ENCODE measurements at places on chromosomes 4 and X.

DNA sequence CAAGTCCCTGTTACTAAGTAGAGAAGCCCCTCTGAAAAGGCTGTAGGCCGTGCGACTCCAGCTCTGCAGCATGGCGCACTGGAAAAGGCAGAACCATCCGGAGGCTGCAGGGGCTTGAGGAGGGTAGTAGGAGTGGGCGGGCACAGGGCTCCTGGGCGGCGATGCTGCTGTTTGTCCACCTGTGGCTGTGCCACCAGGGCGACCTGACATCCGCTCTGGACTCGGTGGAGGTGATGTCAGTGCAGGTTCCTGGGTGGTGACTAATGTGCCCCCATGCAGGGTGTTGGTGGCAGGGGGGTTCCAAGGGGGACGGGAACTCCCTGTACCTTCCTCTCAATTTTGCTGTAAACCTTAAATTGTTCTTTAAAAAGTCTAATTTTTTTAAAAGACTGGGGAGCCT, 58.3 kb downstream of the PCGF3 start:
- no peak for DNase-seq

DNA sequence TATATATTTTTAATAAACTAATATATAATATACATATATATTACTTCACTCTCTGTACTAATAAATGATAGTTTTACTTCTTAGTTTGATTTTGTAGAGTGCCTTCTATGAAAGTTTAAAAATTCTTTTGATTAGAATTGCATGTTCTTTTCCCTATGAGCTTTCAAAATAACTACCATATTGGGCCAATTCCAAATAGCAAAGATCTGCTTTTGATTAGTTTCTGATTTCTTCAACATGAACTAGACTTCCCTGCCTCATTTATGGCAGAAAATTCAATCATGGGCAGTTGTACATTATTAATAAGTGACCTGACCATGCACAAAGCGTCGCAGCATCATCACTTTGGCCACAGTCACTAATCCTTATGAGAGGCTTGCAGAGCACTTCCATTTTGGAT, 48.9 kb upstream of the TEX13A start:
- no peak for DNase-seq

GRCh38 chrX:314049-314448, 4.5 kb downstream of the GTPBP6 start:
- no peak for DNase-seq

- DNase-seq: peak; percentile 25
These were observed 65.8 kb downstream of the RASGEF1B start for GRCh38 chr4:81405900-81406401.

DNA sequence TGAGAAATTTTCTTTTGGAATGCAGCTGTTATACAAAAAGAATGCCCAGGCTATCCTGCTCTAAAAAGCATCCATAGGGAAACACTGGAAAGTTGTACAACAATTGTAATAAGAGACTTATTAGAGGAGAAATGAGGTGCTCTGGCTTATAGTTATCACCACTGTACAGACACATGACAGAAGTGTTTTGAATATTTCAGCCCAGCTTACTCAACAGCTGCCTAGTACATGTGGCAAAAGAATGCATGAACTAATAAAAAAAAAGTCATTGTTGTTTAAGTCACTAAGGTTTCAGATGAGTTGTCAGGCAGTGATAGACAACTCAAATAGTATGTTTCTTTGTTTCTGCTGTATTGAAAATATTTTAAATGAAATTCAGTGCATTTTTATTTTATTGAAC, 307.7 kb downstream of the GPM6A start:
- DNase-seq: no peak

- no peak for DNase-seq
These were observed 393.4 kb downstream of the PABPC4L start for GRCh38 chr4:133808151-133808550.

- no peak for DNase-seq
These were observed 7.5 kb downstream of the YY2 start for GRCh38 chrX:21863241-21863640.

GRCh38 chr4:68367835-68368234, 17.9 kb upstream of the YTHDC1 start:
- no peak for DNase-seq

DNA sequence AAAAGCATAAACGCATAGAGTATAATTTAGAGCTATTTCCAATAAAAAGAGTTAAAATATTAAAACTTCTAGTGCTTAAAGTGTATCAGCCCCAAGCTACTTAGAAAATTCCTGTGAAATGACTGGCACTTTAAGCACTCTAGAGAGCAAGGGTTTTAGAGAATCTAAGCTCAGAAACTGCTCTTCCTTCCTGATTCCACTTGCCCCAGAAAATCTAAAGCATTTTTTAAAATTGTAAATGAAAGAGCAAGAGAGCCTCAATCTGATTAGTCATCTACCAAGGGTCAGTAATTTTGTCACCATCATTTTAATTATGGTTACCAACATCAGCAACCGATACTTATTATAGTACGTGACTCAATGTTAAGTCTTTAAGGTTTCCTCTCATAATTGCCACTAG, 25.0 kb downstream of the CTPS2 start:
- no peak for DNase-seq

DNA sequence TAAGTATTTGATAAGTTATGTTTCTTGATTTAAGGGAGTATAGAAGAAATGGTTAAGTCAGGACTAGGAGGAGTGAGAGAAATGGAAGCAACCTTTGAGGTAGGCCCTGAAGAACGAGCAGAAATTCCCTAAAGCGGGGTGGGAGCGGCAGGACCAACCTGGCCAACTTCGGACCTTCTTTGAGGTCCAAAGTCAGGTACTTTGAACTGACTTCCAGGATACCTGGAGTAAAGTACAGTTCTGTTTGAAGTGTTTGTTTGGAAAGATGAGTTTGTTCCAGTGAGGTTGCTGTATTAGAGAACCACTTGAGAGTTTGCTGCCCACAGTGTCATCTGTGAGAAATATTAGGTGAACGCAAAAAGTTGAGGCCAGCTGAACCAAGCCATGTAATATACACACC, 11.7 kb downstream of the RNF4 start:
- DNase-seq: no peak

DNA sequence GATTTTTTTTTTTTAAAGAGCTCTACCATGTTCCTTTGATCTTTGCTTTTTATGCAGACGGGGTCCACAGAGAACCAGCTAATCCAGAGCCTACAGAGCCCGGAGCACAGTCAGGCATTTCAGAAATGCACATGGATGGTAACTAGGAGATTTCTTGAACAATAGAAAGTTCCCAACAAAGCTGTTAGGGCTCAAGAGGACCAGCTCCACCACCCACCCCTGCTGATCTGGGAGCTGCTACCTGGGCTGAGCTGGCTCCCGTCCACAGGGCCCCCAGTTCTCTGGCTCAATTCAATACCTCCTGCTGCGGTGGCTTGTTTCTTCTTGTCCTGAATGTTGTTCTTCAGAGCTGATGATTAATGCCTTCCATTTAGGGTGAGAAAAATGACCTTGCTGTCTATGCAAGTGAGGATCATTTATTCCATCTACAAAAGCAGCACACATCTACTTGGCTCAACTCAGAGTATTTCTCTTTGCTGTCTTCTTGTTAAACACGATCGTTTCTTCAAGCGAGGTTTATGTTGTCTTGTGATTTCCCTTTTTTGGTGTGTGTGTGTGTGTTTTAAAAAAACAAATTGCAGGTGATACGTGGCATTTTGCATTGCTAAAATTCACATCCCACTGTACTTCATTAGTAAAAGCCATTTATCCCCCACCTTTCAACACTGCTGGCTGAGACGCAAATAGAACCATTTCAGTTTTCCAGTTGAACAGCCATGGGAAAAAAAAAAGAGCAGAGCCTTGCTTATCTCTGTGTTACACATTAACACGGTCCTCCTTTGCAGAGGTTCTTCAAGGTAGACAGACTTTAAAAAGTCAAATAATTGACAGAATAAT, 31.3 kb downstream of the IGFBP7 start:
- no peak for DNase-seq

DNA sequence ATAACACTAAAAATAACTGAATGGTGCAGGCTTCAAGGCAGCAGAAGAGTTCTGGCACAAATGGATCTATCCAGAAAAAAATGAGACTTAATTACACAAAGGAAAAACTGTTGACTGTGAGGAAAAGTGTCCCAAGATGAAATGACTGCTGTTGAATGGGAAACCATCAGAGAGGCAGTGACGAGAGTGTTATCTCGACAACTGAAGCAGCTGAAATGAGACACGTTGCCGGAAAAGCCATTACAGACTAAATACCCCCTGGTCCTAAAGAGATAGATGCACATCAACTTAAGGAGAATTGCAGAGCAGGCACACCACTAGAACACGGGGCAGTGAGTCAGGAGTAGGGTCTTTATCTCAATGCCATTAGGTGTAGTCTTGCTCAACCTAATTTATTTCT, 277.8 kb downstream of the DMD start:
- no peak for DNase-seq

DNA sequence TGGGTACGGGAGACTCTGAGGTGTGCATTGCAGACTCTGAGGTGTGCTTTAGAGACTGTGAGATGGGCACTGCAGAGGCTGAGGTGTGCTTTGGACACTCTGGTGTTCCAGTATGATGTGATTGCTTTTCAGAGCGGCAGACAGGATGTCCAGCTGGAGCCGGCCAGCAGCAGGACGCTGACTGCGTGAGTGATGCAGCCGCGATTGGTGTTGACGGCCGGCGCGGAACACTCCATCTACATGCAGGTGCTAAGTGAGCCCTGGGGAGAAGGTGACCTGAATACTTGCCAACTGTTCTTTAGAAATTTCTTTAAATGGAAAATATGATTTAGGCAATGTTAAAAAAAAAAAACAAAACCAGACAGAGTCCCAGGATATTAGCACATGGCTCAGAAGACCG, 103.1 kb upstream of the PPP2R3B start:
- no peak for DNase-seq

DNA sequence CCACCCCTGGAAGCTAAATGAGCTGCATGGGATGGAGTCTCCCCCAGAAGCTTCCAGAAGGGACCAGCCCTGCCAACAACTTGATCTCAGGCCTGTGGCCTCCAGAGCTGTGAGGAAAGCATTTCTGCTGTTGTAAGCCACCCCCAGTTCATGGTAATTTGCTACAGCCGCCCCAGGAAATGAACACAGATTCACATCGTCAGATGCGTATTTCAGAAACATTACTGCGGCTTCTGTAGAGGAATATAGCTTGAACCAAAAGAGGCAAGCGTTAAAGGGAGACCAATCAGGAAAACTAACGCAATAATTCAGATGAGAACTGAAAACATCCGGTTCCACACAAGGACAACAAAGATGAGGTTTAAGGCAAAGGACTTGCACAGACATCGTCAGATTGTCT, 128.4 kb upstream of the TBL1X start:
- DNase-seq: no peak

All from SHP77 treated with DMSO at 0.1 percent for 48 hours (cell line).